ENCODE measurements at places on chromosomes 13 and 19. TPM values are rescaled to one million over a fixed set of nuclear protein-coding genes. Genes with fewer than 3 reads are reported as not detected.

DNA sequence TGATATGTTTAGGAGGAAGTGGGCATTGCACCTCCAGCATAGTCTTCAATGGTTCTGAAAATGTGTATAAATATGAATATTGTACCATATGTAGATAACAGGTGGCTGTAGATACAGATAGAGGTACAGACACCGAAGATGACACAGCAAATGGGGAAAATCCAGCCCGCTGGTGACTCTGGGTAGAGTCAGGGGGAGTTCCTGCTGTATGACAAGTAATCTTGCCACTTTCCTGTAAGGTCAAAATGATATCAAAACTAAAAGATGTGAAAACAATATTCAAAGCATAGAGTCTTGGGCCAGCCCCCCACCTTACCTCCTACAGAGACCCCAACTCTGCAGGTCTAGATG lies 17.8 kb downstream of the C2CD4C start:
- no peak overlapping the region for H3K4me3 ChIP-seq
- peaks cover 14% of the 10 kb centered on the region for H3K4me1 ChIP-seq
- peaks cover 7% of the 10 kb centered on the region for H3K27me3 ChIP-seq
- H3K27ac ChIP-seq: no peak overlapping the region

GRCh38 chr19:19115954-19116353 lies 22.3 kb downstream of the TMEM161A start:
- H3K36me3 ChIP-seq: peaks cover 9% of the 10 kb centered on the region
- H3K27ac ChIP-seq: no peak overlapping the region
- no peak overlapping the region for H3K4me3 ChIP-seq
- peak; percentile 88 for DNase-seq

GRCh38 chr13:71338070-71338469 lies 528.9 kb downstream of the DACH1 start:
- no peaks in the 10 kb centered on the region for H3K4me1 ChIP-seq
- no peak overlapping the region for H3K27ac ChIP-seq
- no peak for DNase-seq
- H3K4me3 ChIP-seq: no peak overlapping the region
- H3K27me3 ChIP-seq: no peaks in the 10 kb centered on the region

- no peaks in the 10 kb centered on the region for H3K27me3 ChIP-seq
- no peak overlapping the region for H3K27ac ChIP-seq
- H3K36me3 ChIP-seq: no peaks in the 10 kb centered on the region
- H3K4me1 ChIP-seq: peaks cover 9% of the 10 kb centered on the region
- no peak for DNase-seq
These were observed 2.1 kb upstream of the GNA15 start for GRCh38 chr19:3133793-3134116.

DNA sequence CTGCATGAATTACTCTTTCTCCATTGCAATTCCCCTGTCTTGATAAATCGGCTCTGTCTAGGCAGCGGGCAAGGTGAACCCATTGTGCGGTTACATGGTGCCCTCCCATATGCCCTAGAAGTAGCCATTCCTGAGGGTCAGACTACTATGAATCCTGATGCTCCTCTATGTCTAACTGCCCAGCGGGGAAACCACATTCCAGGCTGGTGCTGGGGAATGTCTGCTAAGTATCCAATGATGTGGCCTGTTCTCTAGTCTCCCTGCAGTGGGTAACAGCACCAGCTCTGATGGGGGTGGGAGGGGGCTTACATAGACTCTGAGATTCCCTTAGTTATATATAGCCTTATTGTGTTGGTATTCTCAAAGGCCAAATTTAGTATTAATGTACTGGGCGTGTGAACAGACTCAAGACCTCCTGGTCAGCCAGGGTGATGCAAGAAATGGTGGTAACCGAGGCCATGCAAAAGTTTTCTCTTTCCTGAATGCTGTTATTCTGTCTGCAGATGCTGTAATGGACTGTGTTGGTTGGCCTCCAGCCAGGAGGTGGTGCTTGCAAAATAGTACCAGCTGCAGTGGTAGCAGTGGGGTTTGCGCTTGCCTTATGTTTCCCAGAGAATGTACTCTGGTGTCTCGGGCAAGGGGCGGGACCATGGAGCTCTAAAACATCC lies 564.8 kb upstream of the SLITRK1 start:
- H3K27ac ChIP-seq: no peak overlapping the region
- no peak for DNase-seq
- H3K27me3 ChIP-seq: no peaks in the 10 kb centered on the region
- H3K4me1 ChIP-seq: peaks cover 19% of the 10 kb centered on the region

The JSRP1 gene
- total RNA-seq: 0.33 TPM

The TNFSF11 gene
- 6.9 TPM for total RNA-seq

DNA sequence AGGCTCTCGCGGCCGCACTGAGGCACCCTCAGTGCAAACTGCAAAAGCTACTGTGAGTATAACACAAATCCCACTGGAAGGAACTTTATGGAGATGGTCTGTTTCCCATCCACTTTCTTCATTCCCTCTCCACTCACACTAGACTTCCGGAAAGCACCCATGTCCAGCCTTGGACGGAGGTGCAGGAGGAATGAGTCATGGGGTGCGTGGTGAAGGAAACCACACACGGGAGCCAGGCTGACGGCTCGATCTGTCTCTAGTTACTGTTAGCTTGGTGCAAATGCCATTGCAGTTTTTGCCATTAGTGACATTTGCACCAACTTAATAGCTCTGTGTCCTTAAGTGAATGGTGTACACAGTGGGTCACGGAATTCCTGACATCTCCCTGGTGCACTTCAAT lies 14.6 kb downstream of the NLRP8 start:
- H3K36me3 ChIP-seq: peaks cover 51% of the 10 kb centered on the region
- DNase-seq: no peak
- peaks cover 9% of the 10 kb centered on the region for H3K27me3 ChIP-seq

GRCh38 chr19:51078104-51078503 lies 4.6 kb downstream of the KLK14 start:
- no peak overlapping the region for H3K4me3 ChIP-seq
- no peak overlapping the region for H3K27ac ChIP-seq
- peaks cover 17% of the 10 kb centered on the region for H3K4me1 ChIP-seq
- H3K27me3 ChIP-seq: peaks cover 10% of the 10 kb centered on the region
- DNase-seq: no peak

DNA sequence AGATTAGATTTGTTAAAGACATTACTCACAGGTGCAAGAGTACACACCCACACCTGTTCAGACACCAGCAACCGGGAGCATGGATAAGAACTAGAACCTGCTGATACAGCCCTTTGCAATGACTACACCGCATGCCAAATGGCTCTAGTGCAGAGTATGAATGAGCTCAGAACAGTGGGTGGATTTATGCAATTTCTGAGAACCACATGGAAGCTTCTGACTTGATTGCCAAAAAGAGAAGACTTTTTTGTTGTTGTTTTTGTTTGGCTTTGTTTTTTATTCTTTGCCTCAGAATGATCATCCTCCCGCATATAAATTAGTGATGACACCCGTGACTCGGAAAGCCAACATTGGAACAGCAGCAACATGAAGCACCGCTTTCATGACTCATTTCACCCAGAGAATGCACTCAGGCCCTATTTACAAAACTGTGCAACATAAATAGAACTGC lies 77.4 kb upstream of the LRCH1 start:
- no peak for DNase-seq
- H3K27ac ChIP-seq: no peak overlapping the region
- H3K4me3 ChIP-seq: no peak overlapping the region
- H3K4me1 ChIP-seq: peaks cover 6% of the 10 kb centered on the region
- H3K36me3 ChIP-seq: no peaks in the 10 kb centered on the region

The SLAIN1 gene
- total RNA-seq: 33.1 TPM

- H3K27me3 ChIP-seq: no peaks in the 10 kb centered on the region
- no peak overlapping the region for H3K4me3 ChIP-seq
- H3K4me1 ChIP-seq: peaks cover 16% of the 10 kb centered on the region
- no peak overlapping the region for H3K27ac ChIP-seq
These were observed 9.5 kb downstream of the ACTMAP start for GRCh38 chr19:40740747-40741146.

The SH2D3A gene
- total RNA-seq: 26.7 TPM
